T-helper 22 cell (primary cell): ENCODE measurements at places on chromosomes 6 and 20.

GRCh38 chr20:29079769-29080690 lies 2177.4 kb upstream of the DEFB115 start:
- DNase-seq: no peak

- DNase-seq: no peak
Observed at GRCh38 chr6:13776602-13777001, 37.8 kb downstream of the MCUR1 start.

GRCh38 chr20:64027981-64028685 lies 7.8 kb upstream of the C20orf204 start:
- no peak for DNase-seq

DNA sequence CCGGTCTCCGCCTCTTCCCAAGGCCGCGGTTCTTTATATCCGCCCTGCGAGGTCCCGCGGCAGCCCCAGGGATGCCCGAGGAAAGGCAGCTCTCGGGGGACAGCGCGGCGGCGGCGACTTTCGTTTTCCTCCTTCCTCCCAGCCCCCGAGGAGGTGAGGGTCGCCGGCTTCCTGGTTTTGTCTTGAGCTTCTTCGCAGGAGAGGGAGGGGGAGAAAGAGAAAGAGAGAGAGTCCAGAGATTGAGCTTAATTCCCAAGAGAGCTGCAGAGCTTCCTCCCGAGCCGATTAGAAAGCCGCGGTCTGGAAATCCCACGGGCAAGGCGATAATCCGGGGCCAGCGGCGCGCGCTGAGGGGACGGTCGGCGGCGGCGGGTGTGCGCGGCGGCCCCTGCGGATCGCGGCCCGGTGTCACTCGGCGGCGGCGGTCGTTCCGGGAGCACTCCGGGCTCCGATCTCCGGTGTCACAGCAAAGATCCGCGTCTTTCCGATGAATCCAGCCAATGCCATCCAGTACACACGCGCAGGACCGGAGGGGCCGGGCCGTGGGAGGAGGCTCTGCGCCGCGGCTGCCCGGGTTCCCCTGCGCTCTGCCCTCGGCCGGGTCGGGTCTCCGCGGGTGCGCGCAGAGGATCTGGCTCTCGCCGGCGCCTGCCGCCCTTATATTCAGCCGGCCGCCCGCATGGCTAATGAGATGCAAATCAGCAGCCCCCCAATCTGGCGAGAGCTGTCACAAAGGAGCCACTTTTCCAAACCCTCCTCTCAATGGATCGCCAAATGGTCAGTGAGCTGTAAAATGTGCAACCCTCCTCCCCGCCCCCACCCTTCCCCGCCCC lies at the start of gene DLL1:
TSS of gene DLL1 (minus strand) at position 783 of the 833 bp plus-strand sequence. CDS start 939 bp downstream, outside the sequence.
- DNase-seq: no peak

GRCh38 chr6:167690931-167691330 lies 135.8 kb upstream of the AFDN start:
- DNase-seq: no peak

DNA sequence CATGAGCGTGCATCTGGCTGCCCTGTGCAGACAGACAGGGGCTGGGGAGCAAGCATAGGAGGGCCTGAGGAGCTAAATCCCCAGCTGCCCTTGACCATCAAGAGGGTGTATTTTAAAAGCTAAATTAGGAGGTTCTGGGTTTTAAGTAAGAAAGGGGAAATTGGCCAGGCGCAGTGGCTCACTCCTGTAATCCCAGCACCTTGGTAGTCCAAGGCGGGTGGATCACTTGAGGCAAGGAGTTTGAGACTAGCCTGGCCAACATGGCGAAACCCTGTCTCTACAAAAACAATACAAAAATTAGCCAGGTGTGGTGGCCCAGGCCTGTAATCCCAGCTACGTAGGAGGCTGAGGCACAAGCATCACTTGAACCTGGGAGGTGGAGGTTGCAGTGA lies 27.8 kb downstream of the SERPINB6 start:
- no peak for DNase-seq

GRCh38 chr6:100999034-100999597 lies 118.0 kb upstream of the ASCC3 start:
- no peak for DNase-seq

- no peak for DNase-seq
Observed at GRCh38 chr6:1103021-1103420, 208.9 kb upstream of the FOXQ1 start.

DNA sequence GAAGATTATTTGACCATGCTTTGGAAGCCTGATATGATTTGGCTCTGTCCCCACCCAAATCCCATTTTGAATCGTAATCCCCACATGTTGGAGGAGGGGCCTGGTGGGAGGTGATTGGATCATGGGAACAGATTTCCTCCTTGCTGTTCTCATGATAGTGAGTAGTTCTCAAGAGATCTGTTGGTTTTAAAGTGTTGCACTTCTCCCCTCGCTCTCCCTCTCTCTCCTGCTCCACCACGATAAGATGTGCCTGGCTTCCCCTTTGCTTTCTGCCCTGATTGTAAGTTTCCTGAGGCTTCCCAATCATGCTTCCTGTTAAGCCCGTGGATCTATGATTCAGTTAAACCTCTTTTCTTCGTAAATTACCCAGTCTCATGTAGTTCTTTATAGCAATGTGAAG lies 21.7 kb upstream of the FAM217A start:
- no peak for DNase-seq

DNA sequence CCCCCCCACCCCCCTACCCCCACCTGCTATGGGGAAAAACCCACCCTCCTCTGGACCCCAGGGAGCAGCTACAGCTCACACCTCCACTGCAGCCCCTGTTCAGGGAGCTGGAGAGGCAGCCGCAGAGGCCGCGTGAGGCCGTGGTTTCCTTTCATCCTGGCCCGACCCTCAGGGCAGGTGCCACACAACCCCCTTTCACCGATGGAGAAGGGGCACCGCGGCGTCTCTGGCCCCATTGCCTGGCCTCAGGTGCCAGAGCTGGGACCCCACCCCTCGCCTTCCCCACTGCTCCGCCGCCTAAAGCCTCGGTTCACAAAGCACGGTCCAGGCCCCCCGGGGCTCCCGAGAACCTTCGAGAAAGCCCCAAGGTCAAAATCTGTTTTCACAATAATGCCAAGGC lies 11.8 kb upstream of the KCNQ2 start:
- no peak for DNase-seq

DNA sequence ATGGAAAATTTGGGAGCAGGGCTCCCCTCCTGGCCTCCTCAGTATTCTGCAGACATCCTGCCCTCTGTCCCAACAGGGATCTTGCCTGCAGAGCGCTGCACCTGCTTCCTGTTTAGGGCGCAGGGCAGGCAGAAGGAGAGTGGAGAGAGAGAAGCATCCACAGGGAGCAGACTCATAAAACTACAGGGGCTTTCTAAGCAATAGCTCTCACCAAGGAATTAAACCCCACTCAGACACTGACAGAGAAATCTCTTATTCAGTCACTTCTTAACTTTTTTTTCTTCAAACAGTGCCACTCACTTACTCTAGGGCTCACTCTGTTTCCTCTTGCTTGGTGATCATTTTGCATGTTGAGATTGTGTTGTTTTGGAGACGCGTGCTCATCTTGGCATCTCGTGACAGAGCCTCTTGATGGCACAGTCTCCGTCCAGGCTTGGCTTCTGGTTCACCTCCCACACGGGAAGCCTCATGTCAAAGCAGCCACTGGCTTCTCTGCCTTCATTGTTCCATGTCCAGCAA lies 153.1 kb upstream of the INSM1 start:
- no peak for DNase-seq

DNA sequence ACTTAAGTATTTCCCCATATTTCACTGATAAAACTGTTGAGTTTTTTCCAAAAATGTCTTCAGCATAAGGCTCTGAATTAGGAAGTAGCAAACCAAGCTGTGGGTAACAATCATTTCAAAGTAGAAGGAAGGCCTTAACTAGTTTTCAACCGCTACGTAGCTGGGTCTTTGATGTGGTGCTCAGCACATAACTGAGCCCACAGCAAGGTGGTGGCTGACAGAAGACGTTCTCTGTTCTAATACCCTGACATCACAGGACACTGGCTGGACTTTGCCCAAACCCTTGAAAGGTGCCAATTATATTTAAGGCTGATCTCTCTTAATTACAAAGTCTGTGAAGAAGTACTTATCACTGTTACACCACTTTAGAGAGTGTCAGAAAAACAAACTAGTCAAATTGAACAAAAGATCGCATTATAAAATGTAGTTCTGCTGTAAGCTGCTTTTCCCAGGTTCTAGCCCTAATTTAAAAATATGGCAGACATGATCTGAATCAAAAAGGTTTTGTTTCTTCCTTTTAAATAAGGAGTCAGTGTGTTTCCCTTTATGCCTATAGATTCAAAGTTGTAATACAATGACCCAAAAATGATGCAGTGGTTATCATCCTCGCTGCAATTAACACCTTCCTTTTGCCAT lies 26.7 kb downstream of the MAN1A1 start:
- DNase-seq: peak; percentile 3

- DNase-seq: no peak
Observed at GRCh38 chr6:112636650-112637262, 289.6 kb downstream of the RFPL4B start.

- no peak for DNase-seq
Observed at GRCh38 chr6:18360188-18360587, 27.0 kb upstream of the RNF144B start.

GRCh38 chr20:1720845-1721475 lies 63.4 kb upstream of the SIRPG start:
- DNase-seq: no peak

GRCh38 chr6:114879693-114880092 lies 536.9 kb upstream of the HS3ST5 start:
- no peak for DNase-seq

GRCh38 chr6:157723376-157723775 lies 99.7 kb upstream of the SNX9 start:
- no peak for DNase-seq

GRCh38 chr6:42354702-42355101 lies 97.0 kb downstream of the TRERF1 start:
- DNase-seq: no peak

- DNase-seq: no peak
Observed at GRCh38 chr6:16503241-16503775, 258.0 kb downstream of the ATXN1 start.

- DNase-seq: no peak
Observed at GRCh38 chr6:4905826-4906225, 98.0 kb downstream of the RPP40 start.
